ENCODE measurements at places on chromosomes 5 and 9.

GRCh38 chr9:18327121-18327520, 146.8 kb upstream of the ADAMTSL1 start:
- no peak for DNase-seq

GRCh38 chr5:82772281-82772680, 304.9 kb downstream of the TMEM167A start:
- DNase-seq: no peak

GRCh38 chr5:67104859-67105258, 91.7 kb downstream of the CD180 start:
- no peak for DNase-seq

GRCh38 chr5:179163236-179164155, 103.3 kb downstream of the ZNF354C start:
- DNase-seq: no peak

GRCh38 chr5:18270635-18271338, 636.5 kb downstream of the TAF11L14 start:
- no peak for DNase-seq

Measured in central memory CD4-positive, alpha-beta T cell (primary cell).